ENCODE measurements at places on chromosomes 1 and 21.

- no peak for DNase-seq
Observed at GRCh38 chr1:246733704-246734103, 9.5 kb downstream of the SCCPDH start.

DNA sequence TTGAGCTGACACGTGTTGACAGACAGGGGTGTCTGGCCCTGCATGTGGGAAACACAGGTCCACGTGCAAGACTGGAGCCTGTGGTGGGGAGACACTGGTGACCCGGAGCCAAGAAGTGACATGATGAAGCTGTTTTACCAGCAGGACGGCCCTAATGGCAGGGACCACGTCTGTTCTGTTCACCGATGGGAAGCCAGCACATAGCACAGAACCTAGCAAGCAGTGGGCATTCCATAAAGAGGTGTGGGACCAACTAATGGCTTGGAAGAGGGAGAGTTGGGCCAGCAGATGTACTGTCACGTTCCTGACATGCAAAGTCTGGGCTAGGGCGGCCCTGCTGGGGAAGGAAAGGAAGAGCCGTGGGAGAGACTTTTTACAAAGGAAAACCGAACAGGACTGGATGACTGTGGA lies 15.3 kb downstream of the NAV1 start:
- DNase-seq, result no peak

DNA sequence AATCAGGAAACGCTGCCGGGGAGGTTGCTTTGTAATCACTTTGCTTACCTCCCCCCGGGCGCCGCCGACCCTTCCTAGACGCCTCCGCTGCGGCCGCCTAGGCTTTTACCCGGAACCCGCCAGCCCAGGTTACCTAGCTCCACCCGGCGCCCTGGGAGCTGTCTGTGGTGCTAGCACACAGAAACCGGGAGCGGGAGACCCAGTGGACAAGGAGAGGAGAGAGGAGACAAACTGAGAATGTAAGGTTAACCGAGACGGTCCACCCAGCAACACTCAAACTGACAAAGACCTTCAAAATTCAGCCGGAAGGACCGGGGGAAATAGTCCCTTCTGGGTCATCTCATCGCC lies 9.8 kb downstream of the BARHL2 start:
- DNase-seq, result peak; percentile 60

GRCh38 chr1:235697508-235697907 lies 47.9 kb upstream of the GNG4 start:
- no peak for DNase-seq

GRCh38 chr1:18496497-18497235 lies 15.9 kb downstream of the KLHDC7A start:
- DNase-seq, result no peak
